ENCODE measurements at places on chromosomes 5 and 9.

GRCh38 chr5:74199005-74199404 lies 441.5 kb downstream of the ENC1 start:
- no peak for DNase-seq

GRCh38 chr5:74149395-74149794 lies 491.1 kb downstream of the ENC1 start:
- DNase-seq, result no peak

DNA sequence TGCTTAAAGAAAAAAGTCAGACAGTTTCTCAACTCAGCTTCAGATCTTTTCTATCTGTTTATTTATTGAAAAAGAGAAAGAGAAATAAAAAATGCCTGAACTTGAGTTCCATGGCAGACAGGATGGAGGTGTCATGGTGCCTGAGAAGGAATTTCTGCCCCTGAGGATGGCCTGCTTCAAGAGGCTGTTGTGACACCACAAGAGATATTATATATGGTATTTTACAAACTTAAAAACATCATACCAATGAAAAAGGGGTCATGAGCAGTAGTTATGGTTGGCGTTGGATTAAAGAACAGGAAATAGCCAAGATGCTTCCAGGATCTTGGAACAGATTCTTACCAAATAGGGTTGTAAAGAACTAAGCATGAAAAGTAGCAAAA lies 344.6 kb downstream of the GLIS3 start:
- no peak for DNase-seq

DNA sequence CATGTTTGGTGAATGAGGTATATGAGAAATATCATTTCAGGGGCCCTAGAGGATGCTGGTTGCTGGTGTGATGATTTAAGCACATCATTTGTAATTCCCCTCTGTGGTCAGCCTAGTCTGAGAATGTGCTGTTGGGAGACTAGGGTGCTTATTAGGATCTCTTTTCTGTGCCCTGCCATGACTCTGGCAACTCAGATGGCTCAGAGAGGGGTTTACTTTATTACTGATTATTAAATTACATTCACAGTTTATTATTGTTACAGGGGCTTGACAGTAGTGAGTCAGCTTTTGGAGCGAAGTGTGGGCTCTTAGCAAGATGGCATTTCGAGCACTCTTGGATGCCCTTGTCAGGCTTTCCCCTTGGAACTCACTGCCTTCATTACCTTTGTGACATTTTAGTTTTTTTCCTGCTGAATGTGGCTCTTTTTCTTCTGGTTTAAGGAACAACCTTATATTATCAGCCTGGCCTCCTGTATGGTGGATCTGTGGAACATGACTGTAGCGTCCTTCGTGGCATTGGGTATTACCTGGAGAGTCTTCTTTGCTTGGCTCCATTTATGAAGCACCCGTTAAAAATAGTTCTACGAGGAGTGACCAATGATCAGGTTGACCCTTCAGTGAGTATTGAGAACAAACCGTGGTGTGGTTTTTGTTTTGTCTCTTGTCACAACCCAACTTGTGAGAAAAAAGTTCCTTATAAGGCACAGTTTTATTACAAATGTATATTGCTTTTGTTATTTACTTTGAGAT lies 33.8 kb downstream of the RCL1 start:
- no peak for DNase-seq

DNA sequence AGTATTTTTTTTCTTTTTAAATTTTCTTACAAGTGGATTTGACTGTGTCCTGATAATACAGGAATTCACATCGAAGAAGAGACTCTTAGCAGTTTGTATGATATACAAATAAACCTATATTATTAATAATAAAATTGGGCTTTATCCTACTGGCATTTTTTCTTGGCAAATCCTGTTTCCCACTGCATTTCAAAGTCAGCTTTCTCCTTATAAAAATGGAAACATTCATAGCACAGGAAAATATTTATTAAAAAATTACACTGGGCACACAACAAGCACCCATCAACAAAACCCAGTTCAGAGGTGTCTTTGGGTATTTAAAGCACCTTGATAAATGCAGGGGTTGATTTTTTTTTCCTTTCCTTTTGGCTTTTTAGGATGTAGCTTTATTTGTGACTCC lies 200.9 kb downstream of the MEF2C start:
- DNase-seq, result no peak

- peak; percentile 83 for DNase-seq
These were observed 6.1 kb downstream of the SUSD3 start for GRCh38 chr9:93064392-93065134.

- DNase-seq, result no peak
These were observed 451.9 kb downstream of the TMEM38B start for GRCh38 chr9:106146066-106146840.

DNA sequence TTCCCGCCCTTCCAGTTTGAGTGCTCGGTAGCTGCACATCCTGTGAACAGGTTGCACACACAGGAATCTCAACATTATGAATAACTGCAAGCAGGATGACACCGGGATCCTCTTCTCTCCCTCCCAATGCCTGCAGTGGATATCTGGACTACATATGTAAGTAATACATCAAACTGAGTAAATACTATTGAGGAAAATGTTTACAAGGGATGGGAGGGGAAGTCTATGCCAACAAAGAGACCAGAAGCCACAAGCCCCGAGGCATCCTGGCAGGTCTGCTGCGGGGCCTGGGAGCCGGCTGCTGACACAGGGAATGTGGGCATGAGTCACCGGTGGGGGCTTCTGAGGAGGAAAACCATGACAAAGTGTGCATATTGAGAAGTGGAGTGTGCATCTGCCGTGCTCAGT lies 8.6 kb upstream of the ANKRD33B start:
- DNase-seq, result no peak

DNA sequence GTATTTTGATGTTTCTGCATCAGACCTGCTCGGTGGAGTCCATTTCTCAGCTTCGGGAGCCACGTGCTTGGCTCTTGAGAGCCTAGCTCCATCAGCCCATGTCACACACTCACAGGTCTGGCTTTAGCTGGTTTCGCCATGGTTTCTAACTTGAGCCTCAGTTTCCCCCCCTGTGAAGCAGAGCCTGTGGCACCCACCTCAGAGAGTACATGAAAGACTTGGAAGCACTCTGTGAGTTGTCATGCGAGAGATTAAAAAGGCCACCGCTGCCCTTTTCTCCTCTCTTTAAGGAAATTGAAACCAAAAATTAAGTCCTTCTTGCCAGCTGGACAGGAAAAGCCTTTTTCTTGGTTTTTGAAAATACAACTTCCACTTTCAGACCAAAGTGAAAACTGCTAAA lies 8.8 kb downstream of the TENT4A start:
- DNase-seq, result no peak

DNA sequence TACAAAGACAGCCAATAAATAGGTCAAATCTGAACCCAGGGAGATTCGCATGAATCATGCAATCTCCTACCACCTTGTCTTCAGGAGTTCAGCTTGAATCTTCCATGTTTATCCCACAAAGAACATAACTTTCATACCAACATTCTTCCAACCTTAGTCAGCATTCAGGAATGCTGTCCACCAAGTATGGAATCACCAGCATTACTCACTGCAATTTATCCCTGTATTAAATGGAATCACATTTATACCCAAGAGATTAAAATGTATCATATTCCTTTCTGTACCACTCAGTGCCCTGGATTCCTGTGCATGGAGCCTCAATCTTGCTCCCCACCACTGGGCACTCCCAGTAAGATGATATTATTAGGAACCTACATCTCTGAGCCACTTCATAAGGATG lies 162.6 kb downstream of the GLIS3 start:
- DNase-seq, result no peak

DNA sequence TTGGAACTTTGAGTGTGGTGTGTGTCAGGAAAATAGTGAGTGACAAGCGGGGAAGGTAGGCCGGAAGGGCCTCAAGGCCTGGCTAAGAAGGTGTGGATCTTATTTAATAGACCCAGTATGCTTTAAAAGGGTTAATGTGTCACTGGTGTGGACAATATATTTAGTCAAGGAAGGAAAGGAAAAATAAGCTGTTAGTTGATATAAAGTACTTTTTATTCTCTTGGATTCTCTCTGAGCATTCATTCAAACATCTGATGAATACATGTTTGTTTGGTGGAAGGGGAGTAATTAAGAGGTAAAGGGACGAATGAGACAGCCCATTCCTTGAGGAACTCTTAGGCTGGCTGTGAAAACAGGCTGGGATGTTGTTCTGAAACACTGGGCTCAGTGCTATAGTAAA lies 98.9 kb downstream of the MELK start:
- DNase-seq, result no peak

DNA sequence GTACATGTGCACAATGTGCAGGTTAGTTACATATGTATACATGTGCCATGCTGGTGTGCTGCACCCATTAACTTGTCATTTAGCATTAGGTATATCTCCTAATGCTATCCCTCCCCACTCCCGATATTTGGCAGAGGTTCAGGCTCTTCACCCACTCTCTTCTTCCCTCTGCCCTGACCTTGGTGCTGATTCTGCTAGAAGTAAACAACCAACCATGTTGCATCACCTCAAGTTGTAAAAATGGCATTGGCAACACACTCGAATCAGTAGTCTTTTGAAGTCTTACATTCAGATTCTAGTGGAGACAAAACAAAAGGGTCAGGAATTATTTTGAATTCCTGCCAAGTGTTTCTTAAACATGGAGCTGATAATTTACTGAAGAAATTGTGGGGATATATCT lies 40.0 kb downstream of the PRR16 start:
- DNase-seq, result no peak

GRCh38 chr9:28899267-28899666 lies 1326.0 kb upstream of the C9orf72 start:
- no peak for DNase-seq

- no peak for DNase-seq
These were observed 76.5 kb upstream of the SARDH start for GRCh38 chr9:133814586-133815208.

- DNase-seq, result no peak
These were observed 132.0 kb upstream of the RAI14 start for GRCh38 chr5:34524123-34524522.
